ENCODE measurements at places on chromosomes 13 and 19. TPM values are rescaled to one million over a fixed set of nuclear protein-coding genes. Genes with fewer than 3 reads are reported as not detected.

The ZNF524 gene
- total RNA-seq, result 15.5 TPM

The ZNF99 gene
- not detected for total RNA-seq

The F7 gene
- total RNA-seq, result not detected

DNA sequence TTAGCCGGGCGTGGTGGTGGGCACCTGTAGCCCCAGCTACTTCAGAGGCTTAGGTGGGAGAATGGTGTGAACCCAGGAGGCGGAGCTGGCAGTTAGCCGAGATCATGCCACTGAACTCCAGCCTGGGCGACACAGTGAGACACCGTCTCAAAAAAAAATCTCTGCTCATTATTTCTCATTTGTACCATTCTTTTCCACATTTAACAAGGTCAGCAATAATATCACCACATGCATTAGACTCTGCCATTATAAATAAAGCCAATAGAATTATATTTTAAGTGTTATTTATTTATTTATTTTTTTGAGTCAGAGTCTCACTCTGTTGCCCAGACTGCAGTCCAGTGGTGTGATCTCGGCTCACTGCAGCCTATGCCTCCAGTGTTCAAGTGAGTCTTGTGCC lies 24.2 kb downstream of the UGGT2 start:
- no peaks in the 10 kb centered on the region for H3K27me3 ChIP-seq
- H3K4me3 ChIP-seq, result no peak overlapping the region
- peaks cover 9% of the 10 kb centered on the region for H3K4me1 ChIP-seq
- H3K36me3 ChIP-seq, result peaks cover 11% of the 10 kb centered on the region
- H3K27ac ChIP-seq, result no peak overlapping the region

- H3K4me3 ChIP-seq, result no peak overlapping the region
- DNase-seq, result peak; percentile 64
- H3K27me3 ChIP-seq, result peaks cover 42% of the 10 kb centered on the region
- H3K4me1 ChIP-seq, result no peaks in the 10 kb centered on the region
- no peaks in the 10 kb centered on the region for H3K36me3 ChIP-seq
These were observed 15.1 kb downstream of the PLPP2 start for GRCh38 chr19:275958-276646.
